Activated CD8-positive, alpha-beta memory T cell treated with anti-CD3 and anti-CD28 coated beads for 1 hour (primary cell): ENCODE measurements at places on chromosomes 1 and 21.

- no peak for DNase-seq
Observed at GRCh38 chr1:202172015-202172355, 11.6 kb upstream of the PTPN7 start.

DNA sequence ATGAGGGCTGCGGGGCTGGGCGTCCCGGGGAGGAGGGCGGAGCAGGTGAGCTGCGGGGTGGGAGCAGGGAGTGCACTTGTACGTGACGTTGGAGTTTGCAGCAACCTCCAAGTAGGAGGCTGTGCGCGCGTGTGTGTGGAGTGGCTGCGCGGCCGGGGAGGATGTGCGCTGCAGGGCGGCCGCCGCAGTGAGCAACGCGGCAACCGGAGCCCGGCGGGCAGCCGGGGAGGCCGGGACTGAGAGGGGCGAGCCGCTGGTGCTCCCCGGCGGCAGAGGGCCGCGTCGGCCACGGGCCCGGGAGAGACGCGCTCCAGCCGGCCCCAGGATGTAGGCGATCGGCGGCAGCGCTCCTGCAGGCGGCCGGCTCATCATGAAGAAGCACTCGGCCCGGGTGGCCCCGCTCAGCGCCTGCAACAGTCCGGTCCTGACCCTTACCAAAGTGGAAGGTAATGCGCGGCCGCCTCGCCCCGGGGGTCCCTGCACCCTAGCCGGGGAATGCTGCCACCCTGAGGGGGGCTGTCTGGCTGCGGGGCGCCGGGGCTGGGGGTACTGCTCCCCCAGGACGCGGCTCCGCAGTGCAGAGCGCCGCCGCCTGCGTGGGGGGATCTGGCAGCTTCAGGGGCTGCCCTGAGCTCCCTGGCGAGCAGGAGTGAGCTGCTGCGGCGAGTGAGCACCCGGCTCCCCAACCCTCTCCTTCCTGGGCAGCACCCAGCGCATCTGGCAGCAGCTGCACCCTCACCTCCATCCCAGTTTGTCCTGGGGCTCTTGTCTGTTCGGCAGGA lies 158.9 kb upstream of the COA6 start:
- no peak for DNase-seq

DNA sequence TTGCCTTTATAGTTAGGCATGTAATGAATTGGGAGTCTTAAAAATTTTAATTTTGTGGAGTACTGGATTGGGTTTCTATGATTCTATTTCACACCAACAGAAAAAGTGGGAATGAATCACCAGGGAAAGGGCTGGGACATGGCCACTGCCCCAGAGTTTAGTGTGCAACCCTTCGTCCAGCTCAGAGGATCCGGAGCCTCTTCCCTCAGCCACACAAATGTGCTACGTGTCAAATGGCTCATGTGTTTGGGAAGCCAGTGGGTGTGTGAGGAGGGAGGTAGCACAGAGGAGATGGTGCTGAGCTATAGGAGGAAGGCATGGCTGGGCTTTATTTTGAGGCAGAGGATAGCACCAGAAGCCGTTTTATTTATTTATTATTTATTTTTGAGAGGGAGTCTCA lies 247.3 kb downstream of the SIPA1L2 start:
- no peak for DNase-seq

DNA sequence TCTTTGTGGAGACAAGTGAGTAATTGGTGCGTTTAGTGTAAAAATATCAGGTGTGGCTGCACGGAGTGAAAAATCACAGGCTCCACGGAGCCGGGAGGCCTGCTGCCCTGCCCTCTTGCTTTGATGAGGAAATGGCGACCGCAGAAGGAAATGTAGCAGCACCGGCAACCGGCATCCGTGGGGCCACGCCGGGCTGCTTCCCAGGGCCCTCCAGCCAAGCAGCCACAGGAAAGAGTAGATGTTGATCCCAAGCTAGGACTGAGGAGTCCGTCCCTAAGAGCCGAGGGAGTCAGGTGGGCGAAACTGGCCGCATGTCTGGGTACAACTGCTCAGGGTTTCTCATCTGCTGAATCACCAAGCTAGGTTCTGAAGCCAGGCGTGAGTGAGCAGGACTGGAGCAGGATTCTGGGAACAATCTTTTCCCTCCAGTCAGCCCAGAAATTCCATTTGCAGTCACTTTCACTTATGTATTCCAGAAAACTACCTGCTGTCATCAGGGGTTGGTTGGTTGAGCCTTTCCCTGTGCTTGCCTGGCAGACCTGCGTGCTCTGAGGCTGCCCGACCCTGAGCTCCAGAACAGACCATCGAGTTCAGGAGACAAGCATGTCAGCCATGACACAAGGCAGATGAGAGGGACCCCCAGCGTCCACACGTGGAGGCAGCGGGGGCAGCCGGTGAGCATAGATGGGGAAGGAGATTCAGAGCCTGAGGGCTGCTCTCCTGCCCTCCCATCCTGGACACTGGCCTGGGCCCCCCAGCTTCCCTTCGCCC lies 5.8 kb upstream of the ITGB2 start:
- DNase-seq = no peak

GRCh38 chr1:36123356-36123755 lies 1.7 kb downstream of the COL8A2 start:
- DNase-seq = no peak

GRCh38 chr1:51444096-51444495 lies 75.0 kb downstream of the EPS15 start:
- DNase-seq = no peak

GRCh38 chr1:214418391-214418790 lies 133.0 kb downstream of the PTPN14 start:
- no peak for DNase-seq

DNA sequence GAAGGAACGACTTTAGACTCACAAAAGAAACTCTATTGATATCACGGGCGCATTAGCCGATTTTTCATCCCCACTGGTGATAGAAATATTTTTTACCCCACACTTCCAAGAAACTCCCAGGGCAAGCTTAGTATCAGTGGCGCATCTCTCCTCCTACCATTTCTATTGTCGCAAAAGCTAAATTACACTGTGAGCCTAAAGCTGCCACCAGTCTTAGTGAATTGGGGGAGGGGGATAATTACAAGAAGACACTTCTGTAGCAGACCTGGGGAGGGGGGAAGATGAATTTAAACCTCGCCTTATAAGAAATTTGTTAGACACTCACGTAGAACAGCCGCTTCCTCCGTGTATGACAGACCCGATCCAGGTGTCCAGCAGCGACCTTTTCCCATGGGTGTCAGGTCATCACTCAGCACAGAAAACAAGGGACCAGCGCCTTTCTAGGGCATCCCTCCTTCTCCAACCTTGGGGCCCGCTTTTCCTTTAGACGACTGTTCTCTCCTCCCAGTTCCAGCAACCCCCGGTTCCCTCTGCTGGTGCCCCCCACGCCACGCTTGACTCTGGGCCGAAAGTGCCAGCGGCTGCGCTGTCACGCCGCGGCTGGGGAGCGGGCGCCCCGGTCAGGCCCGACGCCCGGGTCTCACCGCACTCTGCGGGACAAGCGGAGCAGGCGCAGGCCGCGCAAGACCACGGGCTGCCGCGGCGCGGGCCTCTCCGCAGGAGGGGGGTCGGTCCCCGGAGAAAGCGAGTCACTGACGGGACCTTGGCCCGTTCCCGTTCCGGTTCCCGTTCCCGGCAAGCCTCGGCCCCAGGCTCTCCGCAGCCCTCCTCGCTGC lies 821 bp downstream of the PHC2 start:
- no peak for DNase-seq

GRCh38 chr1:204405988-204406387 lies 5.6 kb downstream of the PPP1R15B start:
- no peak for DNase-seq

GRCh38 chr1:116990612-116991151 lies 10.9 kb upstream of the CD101 start:
- DNase-seq = no peak

GRCh38 chr1:35278886-35279554 lies 10.5 kb downstream of the ZMYM4 start:
- no peak for DNase-seq

GRCh38 chr1:212215910-212216309 lies 69.3 kb upstream of the PPP2R5A start:
- no peak for DNase-seq

DNA sequence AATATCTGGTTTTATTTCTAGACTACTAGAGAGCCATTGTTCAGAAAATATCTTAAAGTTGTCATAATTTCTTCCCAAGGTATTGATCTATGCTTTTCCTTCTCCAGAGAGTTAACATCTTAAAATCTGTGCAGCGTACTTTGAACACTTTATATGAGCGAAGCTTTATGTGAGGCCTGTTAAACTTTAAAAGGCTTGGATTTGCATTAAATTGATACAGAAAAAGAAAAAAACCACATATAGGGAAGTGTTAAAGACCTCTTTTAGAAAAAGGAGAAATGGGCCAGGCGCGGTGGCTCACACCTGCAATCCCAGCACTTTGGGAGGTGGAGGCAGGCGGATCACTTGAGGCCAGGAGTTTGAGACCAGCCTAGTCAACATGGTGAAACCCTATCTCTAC lies 59.2 kb upstream of the MORC3 start:
- DNase-seq = no peak

- no peak for DNase-seq
Observed at GRCh38 chr1:3031401-3032221, 10.3 kb downstream of the ACTRT2 start.

GRCh38 chr21:36664662-36664990 lies 34.3 kb upstream of the SIM2 start:
- DNase-seq = no peak

- peak; percentile 96 for DNase-seq
Observed at GRCh38 chr1:153958111-153958960, at the start of gene CRTC2. Gene CRTC2 (minus strand): TSS chr1:153958612. CDS start chr1:153958497, 115 bp downstream.

GRCh38 chr21:35643176-35643575 lies 417.1 kb downstream of the SETD4 start:
- DNase-seq = no peak

DNA sequence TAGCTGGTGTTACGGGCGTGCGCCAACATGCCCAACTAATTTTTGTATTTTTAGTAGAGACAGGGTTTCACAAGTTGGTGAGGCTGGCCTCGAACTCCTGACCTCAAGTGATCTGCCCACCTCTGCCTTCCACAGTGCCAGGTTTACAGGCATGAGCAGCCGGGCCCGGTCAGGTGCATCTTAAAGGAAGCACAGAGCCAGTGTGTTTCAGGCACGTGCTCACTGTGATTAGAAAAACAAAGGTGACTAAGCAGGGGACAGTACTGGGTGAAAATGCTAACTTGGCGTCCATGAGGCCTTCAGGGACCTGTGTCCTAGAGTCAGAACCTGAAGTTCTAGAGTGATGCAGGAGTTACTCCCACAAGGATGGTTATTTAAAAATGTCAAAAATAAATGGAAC lies 60.0 kb upstream of the GJA8 start:
- DNase-seq = no peak

DNA sequence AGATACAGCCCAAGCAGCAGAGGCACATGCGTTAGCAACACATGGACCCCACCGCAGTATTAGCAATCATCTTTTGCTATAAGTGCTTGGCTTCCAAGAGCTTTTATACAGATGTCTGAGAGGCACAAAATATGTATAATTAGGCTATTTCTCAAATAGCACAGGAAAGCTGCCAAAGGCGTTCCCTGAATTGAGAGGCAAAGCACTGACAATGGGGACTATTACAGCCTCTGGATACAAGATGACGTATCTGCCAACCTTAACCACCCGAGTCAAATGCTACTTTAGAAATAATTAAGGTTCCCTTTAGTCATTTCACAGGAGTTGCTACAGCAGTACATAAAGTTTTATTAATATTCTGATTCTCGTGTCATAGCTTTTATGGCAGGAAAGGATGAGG lies 6.4 kb downstream of the STMN1 start:
- DNase-seq = no peak

- no peak for DNase-seq
Observed at GRCh38 chr1:175417316-175417715, 224.7 kb upstream of the KIAA0040 start.

GRCh38 chr21:43317254-43317748 lies 109.6 kb downstream of the SIK1 start:
- DNase-seq = no peak

- DNase-seq = no peak
Observed at GRCh38 chr1:15961492-15961891, 14.4 kb downstream of the ZBTB17 start.

DNA sequence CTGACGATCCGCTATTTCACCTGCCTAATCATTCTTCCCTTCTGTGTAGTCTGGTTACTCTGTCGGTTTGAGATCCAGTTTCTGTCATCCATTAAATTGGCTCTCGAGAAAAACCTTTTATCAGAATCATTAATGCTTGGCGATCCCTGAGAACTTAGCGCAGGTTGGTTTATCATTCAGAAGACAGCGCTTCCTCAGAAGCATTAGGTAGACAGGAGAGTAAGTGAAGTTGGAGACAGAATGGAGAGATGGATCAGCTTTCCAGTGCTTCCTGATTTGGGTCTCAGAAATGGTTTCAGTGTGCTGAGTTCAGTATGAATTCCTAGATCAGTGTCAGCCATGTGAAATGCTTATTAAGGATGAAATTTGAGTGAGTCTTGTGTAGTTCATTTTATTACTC lies 1.3 kb downstream of the USP1 start:
- DNase-seq = no peak

GRCh38 chr1:57204942-57205787 lies 218.7 kb downstream of the DAB1 start:
- no peak for DNase-seq

DNA sequence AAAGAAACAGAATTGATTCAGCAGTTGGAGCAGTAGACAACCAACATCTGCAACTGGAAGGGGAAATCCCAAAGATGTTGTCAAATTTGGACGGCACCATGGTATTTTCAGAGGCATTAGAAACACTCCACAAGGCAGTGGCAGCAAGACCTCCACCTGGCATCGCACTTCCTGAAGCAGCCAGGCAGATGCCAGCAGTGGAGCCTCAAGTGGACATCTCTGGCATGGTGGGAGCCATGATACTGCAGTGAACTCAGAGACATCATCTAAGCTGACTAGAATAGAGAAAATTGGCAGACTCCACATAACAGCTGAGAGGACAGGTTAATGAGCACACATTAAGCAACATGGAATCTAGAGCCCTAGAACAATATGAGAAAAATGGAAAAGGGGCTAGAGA lies 33.9 kb upstream of the RGS8 start:
- DNase-seq = no peak

- DNase-seq = no peak
Observed at GRCh38 chr1:150606463-150607142, 22.8 kb downstream of the ENSA start.

GRCh38 chr1:184480736-184481135 lies 93.9 kb downstream of the C1orf21 start:
- no peak for DNase-seq
